Activated naive CD4-positive, alpha-beta T cell treated with Interleukin-2 at 50 U/mL for 16 hours (primary cell): ENCODE measurements at places on chromosomes 4 and X.

GRCh38 chr4:4689694-4690440 lies 148.0 kb upstream of the STX18 start:
- DNase-seq = no peak

GRCh38 chrX:150934453-150934852 lies 36.0 kb upstream of the CD99L2 start:
- DNase-seq = no peak

- DNase-seq = no peak
These were observed 31.6 kb upstream of the SPARCL1 start for GRCh38 chr4:87560802-87561201.

- DNase-seq = no peak
These were observed 298.4 kb upstream of the MAOA start for GRCh38 chrX:43357741-43358140.

DNA sequence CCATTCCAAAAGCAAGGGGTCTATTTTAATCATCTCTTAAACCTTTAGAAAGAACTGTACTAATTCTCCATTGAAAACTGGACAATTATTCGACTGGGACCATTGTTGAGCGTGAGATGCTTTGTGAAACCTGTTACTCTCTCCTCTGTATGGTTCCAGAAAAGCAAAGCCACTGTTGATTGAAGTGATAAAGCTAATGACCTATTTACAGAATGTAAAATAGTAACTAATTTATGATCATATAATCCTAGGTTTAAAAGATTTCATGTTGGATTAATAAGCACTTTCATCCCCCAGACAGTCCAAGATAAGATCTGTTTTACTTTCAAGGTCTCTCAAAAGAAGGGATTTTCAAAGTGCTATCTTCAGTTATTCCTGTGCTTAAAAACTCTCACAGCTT lies 614.5 kb downstream of the TMA16 start:
- no peak for DNase-seq

DNA sequence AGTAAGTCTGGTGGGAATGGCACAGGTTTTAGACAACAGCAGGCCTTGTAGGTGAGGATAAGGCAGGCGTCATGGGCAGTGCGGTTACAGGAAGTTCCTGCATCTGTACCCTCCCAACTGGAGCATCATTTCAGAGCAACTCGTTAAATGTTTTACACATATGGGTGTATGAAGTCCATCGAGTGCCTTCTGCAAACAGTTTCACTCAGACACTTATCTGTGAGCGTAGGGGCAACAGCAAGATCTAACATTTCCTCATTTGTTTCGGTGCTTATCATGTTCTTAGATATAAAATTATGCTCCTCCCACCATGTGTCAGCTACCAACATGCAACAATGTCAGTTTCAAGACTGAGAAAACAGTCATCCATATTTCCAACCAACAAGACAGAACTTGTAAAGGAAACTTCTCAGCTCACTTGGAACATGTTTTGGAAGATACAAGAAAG lies 69.9 kb downstream of the ELOVL6 start:
- DNase-seq = no peak

GRCh38 chr4:140556372-140557085 lies 12.2 kb downstream of the UCP1 start:
- DNase-seq = no peak

- DNase-seq = no peak
These were observed 268.9 kb downstream of the C4orf33 start for GRCh38 chr4:129364747-129365452.

GRCh38 chrX:13898083-13898482 lies 81.2 kb upstream of the GPM6B start:
- no peak for DNase-seq

DNA sequence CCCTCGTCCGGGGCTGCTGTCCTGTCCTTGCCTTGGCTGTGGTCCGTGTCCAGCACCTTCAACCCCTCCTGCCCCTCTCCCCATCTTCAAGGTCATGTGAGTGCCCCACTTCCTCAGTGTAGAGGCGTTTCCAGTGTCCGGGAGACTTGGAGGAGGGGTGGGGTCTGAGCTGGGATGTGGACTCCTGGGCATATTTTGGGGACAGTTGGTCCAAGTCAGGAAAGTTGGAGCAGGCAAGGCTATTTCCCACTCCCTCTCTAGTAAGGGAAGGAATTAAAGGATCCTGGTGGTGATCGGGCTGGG lies 3.0 kb downstream of the PCGF3 start:
- no peak for DNase-seq

DNA sequence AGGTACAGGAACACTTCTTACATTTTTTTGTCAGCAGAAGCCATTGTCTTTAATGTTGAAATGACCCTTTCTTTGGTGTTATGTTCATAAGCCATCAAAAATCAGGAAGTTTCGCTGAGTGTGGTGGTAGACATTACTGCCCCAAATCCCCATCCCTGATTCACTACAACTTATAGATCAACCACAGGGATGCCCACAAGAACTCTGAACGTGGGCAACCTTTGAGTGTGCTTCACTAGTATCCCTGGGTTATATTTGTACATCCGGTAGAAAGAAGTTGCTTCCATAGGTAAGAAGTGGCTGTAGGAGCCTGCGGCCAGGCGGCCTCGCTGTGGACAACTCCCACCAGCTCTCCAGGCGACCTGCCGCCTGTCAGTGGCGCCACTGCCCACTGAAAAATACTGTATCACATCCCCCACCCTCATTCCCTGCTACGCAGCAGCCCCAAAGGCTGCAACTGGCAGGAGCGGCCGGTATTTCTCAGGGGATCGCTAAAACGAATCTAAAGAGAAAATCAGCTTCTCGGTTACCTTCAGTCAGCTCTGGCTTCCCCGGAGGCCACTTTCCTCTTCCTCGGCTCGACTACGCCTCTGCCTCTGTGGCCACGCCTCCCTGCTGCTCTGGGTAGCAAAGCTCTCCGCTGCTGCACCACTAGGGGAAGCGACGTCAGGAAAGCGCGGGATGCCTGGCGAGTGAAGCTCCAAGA lies 13.9 kb upstream of the ETDC start:
- peak; percentile 70 for DNase-seq

- DNase-seq = no peak
These were observed 96.8 kb downstream of the AKAP4 start for GRCh38 chrX:50103866-50104566.

DNA sequence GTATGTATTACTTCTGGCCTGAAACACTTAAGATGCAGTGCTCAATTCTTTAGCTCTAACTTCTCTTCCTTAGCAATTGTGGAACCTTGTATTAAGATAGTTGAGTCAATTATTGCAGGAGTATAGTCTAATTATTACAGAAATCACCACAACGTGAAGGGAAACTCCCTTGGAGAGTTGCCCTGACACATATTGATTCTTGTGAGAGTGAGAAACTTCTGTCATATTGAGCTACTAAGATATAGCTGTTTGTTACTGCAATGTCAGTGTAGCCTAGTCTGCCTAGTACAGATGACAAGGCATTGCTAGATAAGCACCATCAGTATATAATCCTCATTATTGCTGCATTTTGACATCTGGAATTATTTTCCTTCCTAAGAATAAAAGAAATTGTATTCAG lies 82.7 kb upstream of the TEX13C start:
- no peak for DNase-seq

GRCh38 chrX:9442056-9442455 lies 22.8 kb upstream of the TBL1X start:
- DNase-seq = no peak

DNA sequence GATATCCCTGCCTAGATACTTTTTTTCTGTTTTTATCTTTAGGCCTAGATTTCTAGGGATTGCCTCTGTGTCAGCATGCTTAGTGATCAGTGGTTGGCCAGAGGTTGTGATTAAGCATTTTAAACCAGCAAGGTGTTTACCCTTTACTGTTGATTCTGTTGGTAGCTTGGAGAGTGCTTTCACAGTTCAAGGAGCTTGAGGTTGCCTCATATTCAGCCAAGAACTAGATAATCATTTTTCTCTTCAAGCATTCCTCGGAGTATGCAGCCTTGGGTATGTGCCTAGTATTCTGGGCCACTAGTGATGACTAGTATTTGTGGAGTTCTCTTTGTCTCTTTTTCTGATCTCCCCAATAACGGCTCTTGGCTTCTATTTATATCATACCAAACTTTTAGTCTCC lies 20.4 kb downstream of the APOOL start:
- no peak for DNase-seq

GRCh38 chr4:36921476-36922216 lies 322.9 kb upstream of the NWD2 start:
- no peak for DNase-seq

DNA sequence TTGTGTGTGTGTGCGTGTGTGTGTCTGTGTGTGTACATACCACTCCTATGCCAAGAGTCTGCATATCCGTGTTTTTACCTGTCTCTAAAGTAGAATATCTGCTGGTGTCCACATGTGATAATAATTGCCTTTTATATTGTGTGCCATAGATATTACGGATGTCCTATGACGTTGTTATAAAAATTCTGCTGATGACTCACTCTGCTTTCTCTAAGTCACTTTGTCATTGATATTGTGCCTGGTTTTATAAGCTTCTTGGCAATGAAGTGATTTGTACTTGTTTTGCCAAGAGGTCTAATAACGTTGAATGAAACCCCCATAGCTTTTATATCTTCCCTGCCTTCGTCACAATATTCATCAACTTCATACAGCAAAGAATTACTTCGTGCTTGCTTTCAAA lies 102.6 kb upstream of the C1GALT1C1 start:
- no peak for DNase-seq

GRCh38 chrX:150542846-150543229 lies 25.6 kb upstream of the MTM1 start:
- DNase-seq = no peak

GRCh38 chr4:177369372-177369771 lies 59.7 kb downstream of the NEIL3 start:
- no peak for DNase-seq

DNA sequence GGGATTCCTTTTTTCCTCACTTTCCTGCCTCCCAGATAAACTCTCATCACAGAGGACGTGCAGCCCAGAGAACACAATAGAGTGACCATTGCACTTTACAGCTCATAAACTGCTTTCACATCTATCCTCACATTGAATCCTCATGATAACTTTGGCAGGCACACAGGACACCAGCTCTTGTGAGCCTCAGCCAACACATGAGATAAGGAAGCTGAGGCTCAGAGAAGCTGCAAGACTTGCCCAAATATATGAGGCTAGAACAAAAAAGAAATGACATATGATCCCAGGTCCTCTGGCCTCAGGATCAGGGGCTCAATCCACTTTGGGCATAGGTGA lies 85.0 kb upstream of the CPEB2 start:
- DNase-seq = no peak

GRCh38 chrX:136742721-136743379 lies 37.9 kb downstream of the ARHGEF6 start:
- no peak for DNase-seq

- no peak for DNase-seq
These were observed 31.5 kb downstream of the NALF2 start for GRCh38 chrX:69535661-69536060.

DNA sequence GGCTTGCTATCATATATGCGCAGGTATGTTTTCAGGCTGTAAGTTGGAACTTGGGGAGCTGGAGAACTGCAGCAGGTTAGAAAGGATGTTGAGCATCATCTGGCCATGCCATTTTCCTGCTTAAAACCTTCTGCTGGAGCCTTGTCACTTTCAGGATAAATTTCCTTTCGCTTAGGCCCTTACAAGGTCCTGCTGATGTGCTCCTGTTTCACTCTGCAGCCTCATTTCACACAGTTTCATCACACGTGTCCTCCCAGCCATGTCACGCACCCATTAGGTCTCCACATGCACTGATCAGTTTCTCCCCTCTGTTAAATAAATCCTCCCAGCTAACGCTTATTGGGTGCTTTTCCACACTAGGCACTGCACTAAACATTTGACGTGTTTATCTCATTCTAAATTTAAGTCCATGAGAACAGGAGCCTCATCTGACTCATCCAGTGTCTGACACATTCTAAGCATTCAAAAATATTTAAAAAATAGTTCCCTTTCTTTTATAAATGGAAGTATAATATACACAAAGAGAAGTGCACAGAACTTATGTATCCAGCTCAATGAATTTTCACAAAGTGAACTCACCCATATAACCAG lies 14.5 kb downstream of the SOD3 start:
- DNase-seq = no peak

- no peak for DNase-seq
These were observed 424.3 kb downstream of the SLITRK2 start for GRCh38 chrX:146241902-146242301.

DNA sequence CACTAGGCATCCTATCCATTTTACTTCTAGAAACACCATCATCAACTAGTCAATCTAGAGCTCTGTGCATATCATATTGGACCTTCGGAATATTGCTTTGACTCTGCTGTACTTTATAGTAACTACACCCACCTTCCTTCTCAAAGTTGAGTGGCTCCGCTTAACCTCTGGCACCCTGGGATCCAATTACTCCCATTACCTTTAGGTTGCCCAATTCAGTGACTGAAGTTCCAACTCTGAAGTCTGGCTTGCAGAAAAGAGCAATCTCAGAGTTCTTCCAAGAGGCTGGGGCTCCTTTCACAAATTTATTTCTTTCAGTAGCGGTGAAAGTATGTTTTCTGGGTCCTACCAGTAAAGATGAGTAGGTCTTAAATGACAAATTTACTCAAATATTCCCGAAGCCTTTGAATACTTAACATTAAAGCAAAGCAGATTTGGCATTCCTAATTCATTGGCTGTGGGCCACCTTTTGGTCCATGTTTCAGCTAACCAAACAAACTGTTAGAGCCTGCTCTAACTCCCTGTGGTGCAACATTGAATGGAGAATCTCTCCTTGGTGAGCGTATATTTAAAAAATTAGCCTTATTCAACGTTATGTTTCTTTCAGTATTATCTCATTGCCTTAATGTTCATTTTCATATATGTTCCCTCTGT lies 1215.8 kb downstream of the RAPGEF2 start:
- no peak for DNase-seq

DNA sequence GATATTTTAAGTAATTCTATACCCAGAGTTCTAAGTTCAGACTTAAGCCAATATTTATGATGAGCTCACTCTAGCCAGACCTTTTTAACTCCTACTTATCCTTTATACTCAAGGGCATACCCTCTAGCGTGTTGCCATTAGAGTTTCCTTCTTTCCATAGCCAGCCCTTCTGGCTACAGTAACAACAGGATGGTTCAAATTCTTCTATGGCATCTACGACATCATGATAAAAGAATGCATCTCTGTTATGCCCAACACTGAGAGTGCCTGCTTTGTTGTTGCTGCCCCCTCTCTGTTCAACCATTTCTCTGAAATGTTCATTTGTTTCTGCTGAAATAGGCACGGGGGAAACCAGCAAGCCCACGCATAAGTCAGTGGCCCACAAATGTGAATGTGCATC lies 104.5 kb downstream of the UBE2NL start:
- DNase-seq = no peak

DNA sequence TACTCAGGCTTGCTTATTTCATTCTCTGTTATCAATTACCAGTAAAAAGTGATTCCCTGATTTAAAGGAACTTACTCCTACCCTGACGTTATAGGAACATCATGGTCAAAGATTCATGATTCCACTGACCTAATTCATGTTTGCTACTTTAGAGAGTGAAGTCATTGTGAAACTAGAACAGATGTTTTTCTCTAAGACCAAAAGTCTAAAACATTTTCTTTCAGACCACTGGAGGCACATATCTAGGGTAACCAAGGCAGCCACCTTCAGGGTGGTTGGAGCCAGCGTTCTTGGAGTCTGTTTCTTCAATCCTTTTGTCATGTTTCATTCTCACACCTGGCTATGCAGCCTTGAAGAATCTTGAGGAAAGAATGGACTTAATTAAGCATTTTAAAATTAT lies 77.8 kb downstream of the GALNTL6 start:
- no peak for DNase-seq
